CD4-positive, alpha-beta T cell treated with Interleukin-17A for 1 hour (primary cell): ENCODE measurements at places on chromosomes 5 and 9.

GRCh38 chr9:131892902-131893500 lies 153.1 kb upstream of the RAPGEF1 start:
- no peak for DNase-seq

- DNase-seq = no peak
These were observed 53.7 kb downstream of the PAX5 start for GRCh38 chr9:36980148-36980974.

DNA sequence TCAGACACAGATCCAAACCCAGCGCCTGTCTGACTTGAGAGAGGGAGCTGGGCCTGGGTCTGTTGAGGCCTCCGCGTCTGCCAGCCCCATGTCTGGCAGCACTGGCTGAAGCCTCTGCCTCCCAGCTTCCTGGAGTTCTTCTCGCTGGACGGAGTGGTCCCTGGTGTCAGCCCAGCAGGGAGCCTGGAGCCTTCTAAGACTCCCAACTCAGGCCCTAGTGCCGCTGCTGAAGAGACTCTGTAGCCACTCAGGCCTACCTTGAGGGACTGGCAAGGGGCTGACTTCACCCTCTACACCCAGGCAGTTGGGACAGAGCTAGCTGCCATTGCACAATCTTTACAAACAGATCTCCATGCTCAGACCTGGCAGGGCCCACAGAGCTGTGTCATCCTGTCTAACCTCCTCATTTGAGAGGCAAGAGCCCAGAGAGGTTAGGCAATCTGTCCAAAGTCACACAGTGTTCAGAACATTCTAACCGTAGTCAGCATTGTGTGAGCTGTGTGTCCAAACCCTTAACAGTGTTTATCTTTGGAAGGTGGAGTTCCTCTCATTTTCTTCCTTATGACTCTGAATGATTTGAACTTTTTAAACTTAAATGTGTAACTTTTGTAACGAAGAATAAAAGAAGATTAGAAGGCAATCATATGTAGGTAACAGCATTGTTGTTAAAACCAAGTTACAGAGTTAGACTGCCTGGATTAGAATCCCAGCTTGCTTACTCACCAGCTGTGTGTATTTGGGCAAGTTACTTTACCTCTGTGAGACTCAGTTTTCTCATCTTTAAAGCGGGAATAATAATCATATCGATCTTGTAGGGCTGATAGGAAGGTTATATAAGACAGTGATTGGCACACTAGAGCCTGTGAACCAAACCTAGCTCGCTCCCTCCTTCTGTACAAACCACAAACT lies 4.6 kb upstream of the DUSP1 start:
- no peak for DNase-seq

GRCh38 chr9:37640246-37640645 lies 10.5 kb upstream of the FRMPD1 start:
- no peak for DNase-seq

DNA sequence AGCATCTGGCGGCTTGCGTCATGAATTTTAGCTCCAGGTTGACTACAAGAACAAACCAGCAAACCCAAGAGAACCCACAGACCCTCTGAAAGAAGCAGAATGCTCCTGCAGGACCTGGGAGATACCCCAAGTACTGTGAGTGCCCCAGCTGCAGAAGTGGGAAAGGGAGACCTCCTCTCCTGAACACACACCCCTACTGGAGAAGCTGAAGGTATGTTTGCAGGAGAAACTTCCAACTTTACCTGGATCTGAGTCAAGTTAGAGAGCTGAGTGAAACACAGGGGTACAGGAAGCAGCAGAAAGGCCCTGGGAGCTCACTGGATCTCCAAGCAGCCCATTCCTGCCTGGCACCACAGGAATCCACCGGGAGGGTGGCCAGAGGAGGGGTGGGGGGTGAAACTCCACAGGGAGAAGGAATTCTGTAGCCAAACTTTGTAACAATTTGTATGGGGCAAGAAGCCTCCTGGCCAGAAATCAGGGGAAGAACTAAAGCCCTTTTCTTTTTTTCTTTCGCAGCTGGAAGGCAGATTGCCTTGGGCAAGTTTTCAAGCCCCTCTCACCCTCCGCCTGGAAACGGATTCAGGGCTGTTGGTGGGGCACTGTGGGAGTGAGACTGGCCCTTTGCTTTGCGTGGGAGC lies 576.2 kb downstream of the BNC2 start:
- no peak for DNase-seq

DNA sequence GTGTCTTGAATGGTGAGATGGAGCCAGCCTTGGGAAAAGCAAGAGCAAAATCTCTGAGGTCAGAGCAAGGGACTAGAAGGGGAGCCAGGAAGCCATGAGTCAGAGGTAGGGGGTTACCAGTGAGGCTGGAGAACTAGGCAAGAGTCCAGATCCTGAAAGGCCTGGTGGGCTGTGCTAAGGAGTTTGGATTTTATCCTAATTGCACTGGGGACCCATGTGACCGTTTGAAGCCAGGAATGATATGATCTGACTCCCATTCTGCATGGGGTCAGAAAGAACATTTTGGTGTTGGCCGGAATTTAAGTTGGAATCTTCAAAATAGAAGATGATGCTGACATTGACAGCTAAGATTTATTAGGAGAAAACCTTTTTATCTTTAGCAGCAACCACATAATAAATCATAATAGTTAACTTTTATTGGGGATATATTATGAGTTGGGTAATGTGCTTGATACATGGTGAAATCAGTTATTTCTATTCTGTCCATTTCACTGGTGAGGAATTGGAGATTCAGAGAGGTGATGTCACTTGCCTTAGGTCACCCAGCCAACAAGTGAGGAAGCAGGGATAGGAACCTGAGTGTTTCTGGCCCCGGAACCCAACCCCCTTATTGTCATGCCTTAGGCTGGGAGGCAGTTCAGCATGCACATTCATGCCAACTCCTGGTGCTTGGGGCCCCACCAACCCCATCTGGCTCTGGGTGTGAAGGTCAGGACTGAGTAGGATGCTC lies 61.5 kb upstream of the RARS1 start:
- no peak for DNase-seq

- no peak for DNase-seq
These were observed 41.9 kb upstream of the TNFAIP8 start for GRCh38 chr5:119313658-119314605.

DNA sequence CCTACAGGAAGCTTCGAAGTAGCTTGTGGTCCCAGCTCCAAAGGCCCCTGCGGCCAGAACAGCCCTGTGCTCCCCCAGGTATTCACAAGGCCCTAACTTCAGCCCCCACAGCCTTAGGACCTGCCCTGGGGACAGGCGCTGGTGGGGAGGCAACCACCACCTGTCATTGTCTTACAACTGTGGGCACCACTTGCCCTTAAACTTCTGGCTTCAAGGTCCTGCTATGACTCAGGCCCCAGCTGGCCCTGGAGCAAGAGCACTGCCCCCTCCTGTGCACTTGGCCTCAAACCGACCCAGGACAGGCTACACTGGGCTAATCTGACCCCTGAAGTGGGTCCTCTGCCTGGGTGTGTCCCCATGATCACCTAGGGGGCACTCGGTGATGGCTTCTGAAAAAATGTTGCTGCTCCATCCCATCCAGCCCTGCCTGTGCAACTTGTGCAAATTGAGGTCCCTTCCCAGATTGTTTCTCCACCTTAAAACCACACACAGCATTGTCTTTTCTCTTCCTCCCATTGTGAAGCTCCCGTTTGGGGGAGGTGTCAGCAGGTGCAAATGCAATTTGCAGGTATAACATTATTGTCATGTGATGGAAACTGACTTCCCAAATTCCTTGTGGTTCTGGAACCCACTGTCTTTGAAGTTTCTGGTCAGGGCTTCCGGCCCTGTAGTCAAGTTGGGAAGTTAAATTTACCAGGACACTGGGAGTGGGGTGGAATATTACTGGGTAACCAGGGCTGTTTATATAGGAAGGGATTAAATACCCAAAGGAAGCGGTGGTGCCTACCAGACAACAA lies 1.1 kb upstream of the PROB1 start:
- no peak for DNase-seq

- no peak for DNase-seq
These were observed 292.5 kb downstream of the PDE4D start for GRCh38 chr5:59600998-59601397.

DNA sequence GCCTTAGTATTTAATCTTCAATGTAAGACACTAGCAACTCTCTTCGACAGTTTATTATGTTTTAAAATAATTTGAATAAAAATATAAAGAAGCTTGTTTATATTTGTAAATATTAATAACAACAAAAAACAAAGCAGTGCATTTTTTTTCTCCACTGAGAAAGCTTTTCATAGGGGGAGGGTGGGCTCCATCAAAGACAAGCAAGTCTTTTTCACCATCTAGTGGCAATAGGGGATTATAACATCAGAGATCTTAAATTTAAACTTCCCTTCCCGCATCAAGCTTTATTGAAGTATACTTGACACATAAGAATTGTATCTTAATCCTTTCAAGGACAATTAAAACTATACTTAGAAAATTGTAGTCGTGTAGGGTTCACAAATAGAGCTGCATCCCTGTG lies 9.3 kb upstream of the OR13F1 start:
- DNase-seq = no peak

- DNase-seq = no peak
These were observed 11.2 kb downstream of the RICTOR start for GRCh38 chr5:39063037-39063436.

DNA sequence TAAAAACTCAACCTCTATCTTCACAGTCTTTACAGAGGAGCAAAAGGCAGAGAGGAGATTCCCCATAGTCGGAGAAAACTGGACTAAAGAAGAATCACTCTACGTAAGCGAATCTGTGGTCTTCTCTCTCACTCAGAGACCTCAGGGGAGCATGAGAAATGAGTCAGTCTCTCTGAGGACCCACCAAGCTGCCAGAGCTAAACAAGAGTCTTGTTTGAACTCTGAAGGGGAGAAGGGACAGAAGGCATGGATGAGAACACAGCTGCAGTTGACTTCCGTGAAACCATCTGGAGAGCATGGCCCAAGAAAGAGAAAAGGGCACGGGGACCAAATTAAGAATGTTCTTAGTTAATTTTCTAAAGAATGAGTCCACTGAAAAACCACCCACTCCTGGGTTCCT lies 12.8 kb upstream of the MAN2A1 start:
- DNase-seq = no peak

- no peak for DNase-seq
These were observed 177.4 kb downstream of the FER start for GRCh38 chr5:108925073-108925472.

- no peak for DNase-seq
These were observed 16.9 kb downstream of the DIMT1 start for GRCh38 chr5:62386824-62387223.

DNA sequence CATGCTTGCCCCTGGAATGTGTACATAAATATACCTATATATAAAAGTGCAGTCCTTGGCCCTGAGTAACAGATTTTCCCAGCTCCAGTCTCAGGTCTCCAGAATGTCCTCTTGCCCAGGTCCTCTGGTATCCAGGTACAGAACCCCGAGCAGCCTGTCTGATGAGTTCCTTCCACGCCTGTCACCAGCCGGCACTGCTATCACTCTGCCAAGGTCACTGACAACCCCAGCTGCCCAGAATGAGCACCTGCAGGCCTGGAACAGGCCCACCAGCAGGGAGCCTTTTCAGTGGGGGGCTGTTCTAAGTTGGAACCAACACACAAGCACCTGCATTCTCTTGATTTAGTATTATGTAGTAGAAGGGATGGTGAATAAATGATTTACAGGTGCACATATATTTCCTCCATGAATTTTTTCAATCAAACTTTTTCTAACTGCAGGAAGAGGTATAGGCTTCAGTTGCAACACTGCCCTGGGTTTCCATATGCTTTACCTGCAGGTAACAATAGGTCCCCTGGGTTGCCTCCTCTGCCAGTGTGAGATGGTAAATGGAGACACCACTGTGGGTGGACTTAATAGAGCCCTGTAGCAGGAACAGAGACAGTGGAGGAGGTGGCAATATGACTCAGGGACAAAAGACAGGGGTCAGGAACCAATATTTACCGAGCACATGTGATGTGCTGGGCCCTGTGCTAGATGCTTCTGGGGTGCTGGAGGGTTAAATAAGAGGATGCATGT lies 291.9 kb downstream of the SPOCK1 start:
- DNase-seq = no peak

DNA sequence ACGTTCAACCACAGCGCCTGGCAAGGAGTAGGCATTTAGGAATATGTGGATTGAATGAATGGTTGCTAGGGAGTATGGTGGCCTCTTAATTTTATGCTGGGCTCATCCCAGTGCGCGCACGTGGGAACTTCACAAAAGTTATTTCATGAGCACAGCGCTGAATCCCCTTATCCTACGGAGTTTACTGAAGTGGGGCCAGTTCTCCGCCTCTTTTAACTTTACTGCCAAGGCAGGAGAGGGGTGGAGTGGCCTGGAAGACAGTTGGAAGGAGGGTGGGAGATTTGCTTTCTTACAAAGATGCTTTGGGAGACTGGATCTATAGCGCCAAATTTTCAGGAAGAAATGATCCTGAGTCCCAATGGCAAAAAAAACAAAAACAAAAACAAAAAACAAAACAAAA lies 326.5 kb downstream of the SH3GL2 start:
- no peak for DNase-seq

- peak; percentile 8 for DNase-seq
These were observed 1.4 kb downstream of the GLIS3 start for GRCh38 chr9:4298255-4299004.

DNA sequence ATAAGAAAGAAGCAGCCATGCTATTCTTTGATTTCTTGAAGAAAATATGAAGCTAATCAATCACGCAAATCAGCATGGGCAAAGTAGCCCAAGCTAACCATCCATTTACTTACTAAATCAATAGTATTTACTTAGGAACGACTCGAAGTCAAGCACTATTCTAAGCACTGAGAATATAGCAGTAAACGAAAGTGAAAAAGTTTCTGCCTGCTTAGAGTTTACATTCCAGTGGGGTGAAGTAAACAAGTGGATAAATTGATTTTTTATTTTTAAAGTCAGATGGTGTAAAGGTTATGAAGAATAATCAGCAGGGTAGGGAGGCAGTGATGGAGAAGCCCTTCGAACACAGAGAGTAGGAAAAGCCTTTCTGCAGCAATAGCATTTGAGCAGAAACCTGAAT lies 5.5 kb downstream of the TSTD2 start:
- no peak for DNase-seq

DNA sequence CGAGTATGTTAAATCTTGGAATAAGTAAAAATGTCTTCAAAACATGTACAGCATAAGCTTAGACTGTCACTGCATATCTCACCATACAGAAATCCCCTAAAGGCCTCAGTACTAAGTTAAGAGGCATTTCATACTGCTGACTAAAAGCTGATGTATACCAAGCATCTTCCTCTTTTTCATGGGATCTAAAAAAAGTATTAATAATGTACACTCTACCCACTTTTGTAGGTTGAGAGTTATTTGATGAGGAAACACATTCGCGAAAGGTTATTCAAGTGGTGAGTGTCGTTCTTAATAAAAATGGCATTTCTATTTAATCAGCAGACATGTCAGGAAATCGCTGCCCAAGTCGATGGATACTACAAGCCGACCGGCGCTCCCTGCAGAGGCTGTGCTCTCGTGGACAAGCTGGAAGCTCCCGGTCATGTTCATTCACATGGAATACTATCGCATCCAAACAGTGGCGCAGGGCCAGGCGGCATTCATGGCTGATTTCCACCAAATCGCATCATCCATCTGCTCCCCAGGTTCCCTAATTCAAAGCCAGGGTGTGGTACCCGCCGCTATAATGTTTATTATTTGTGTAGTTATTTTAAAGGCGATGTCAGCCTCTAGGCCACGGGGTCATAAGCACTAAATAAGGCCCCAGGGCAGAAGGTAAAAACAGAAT lies 724 bp downstream of the SGTB start:
- peak; percentile 50 for DNase-seq

GRCh38 chr5:113435575-113435974 lies 786 bp upstream of the TSSK1B start:
- no peak for DNase-seq

GRCh38 chr9:16681652-16681987 lies 188.8 kb downstream of the BNC2 start:
- DNase-seq = no peak
